Stimulated activated CD8-positive, alpha-beta memory T cell treated with anti-CD3 and anti-CD28 coated beads, Interleukin-15, amount 100 ng/mL, for 4 hours (primary cell): ENCODE measurements at places on chromosomes 5 and 9.

DNA sequence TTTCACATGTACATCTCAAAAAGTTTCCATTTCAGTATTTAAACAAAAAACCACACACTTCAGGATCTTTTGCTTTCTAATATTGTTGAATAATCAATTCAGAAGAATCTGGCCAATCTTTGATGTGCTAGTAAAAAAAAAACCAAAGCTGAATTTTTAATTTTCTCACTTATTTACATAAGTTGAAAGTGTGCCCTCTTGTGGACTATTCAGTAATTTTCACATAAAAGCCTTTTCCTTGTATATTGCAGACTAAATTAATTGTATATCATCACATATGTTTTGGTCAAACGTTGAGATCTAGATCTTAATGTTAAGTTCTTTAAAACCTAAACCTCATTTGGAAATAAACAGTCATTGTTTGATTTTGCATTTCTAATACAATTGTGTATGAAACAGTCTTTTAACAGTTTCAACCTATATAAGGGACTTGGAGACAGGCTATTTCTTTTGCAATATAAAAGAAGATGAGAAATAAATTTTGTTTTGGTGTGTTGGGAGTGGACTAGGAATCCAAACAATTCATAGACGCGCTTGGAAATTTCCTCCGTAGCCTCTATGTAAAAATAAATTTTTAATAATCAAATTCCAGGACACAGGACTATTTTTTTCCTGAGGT is 68.1 kb downstream of the NIPBL start:
- no peak for DNase-seq

GRCh38 chr5:113531481-113532159 is 18.1 kb downstream of the YTHDC2 start:
- no peak for DNase-seq

DNA sequence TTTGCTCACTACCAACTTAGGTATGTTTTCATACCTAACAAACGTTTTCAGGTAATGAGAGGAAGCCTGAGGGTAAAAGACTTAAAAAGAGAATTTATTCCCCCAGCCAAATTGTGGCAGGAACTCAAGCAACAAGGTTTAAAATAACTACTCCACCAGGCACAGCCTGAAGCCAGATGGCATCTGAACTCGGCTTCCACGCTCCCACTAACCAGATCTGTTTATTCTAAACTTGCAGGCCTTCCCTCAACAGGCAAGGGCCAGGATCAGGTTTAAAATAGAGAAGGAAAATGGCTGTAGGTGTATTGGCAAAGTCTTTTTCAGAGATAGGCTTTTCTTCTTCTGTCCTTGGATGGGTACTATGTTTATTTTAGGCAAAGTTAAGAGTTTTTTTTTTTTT is 89.4 kb downstream of the OTULIN start:
- no peak for DNase-seq

DNA sequence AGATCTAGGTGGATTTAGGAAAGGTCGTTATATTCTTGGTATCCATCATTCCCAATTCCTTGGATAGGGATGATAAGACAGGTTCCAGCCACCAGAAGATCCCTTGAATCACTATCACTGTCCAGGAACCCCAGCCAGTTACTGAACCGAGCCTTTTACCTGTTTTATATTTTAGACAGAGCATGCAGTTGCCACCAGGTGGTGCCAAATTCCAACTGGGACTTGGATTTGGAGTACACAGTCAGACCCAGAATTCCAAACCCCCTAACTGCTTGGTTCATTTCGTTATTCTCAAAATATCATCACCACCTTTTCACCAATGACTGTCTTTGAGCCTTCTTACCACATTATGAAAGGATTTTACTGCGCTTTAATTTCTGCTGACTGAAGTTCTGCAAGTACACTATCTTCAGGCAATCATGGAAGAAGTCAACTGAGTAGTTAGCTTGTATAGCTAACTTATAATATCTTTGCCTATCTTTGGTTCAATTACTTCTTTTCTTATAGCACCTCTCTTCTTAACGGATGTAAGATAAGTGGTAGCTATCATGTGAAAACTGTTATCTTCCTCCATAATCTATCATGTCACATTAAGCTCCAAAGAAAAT is 191.8 kb downstream of the PRR16 start:
- DNase-seq: no peak

- DNase-seq: no peak
These were observed 11.5 kb downstream of the TMEM171 start for GRCh38 chr5:73131711-73132425.

GRCh38 chr9:34400275-34400674 is 23.6 kb upstream of the MYORG start:
- no peak for DNase-seq
